Hypothalamus (tissue), 51 donors: ENCODE measurements at places on chromosomes 1 and 21.

DNA sequence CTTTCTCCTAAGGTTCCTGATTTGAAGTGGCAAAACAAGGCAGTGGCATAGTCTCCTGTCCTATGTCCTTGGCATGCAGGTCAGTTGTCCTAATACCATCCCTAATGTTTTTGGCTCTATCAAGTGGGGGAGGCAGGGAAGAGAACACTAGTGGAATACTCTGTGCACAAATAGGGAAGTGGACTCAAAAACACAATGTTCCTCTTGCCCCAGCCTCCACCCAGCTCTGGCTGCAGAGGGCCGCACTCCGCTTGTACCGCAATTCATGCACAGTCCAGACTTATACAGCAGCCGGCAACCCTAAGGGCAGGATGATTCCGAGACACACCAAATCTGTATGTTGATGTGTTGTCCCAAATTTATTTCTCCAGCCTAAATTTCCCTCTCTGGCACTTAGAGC, 14.5 kb downstream of the PLEKHO1 start:
- no peak for DNase-seq

DNA sequence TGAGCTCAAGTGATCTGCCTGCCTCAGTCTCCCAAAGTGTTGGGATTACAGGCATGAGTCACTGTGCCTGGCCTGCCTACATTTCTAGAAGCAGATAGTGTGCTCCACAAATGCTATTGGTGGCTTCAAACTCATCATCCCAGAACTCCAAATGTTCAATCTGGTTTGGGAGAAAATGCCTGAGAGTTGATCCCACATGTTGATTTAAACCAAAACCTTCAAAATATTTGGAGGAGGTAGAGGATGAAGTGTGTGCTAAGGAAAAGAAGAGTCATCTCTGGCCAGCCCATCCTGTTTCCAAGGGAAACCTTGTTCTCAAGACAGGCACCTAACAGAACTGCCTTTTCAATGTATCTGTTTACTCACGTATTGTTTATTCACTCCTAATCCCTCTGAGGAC, 55.4 kb upstream of the GRHL3 start:
- DNase-seq: no peak

- DNase-seq: no peak
Measured at GRCh38 chr1:21182181-21182731, 5.6 kb upstream of the EIF4G3 start.

DNA sequence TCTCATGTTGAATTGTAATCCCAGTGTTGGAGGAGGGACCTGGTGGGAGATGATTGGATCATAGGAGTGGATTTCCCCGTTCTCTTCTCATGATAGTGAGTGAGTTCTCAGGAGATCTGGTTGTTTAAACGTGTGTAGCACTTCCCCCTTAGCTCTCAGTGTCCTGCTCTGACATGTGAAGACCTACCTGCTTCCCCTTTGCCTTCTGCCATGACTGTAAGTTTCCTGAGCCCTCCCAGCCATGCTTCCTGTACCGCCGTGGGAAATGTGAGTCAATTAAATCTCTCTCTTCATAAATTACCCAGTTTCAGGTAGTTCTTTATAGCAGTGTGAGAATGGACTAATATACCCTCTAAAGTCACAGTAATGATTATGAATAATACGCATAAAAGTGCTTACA, 248.4 kb upstream of the LRRC7 start:
- DNase-seq: no peak

DNA sequence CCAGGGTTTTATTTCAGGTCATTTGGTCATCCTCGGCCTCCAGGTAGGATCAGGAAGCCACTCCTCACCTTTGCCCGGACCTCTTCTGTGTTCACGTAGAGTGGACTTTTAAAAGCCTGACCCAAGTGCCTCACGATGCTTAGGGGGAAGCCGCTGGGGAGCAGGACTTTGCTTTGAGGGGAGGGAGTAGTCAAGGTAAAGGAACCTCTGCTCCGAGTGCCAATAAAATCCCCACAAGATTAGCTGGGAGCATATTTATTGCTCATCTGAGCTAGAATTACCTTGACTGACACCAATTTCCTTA, 603 bp upstream of the DHRS3 start:
- no peak for DNase-seq

GRCh38 chr1:24417681-24418080, 2.1 kb downstream of the NIPAL3 start:
- DNase-seq: no peak

DNA sequence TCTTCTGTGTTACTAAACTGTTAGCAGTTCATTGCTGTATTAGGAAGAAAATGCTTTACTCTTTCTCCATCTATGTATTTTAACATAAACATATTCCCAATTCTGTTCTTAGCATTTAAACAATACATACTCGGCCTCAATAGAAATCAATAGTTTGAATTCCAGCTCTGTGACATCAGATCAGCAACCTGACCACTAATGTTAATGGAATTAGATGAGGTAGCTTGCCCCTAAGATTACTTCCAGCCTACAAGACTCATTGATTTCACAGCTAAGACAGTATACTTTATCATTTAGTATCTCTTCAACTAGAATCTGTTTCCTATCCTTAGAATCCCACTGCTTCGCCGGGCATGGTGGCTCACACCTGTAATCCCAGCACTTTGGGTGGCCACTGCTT, 38.9 kb downstream of the EPRS1 start:
- DNase-seq: no peak

- peak; percentile 84 for DNase-seq
Measured at GRCh38 chr1:12617901-12618660, at the start of gene DHRS3. Gene DHRS3, minus strand, starts transcription at chr1:12618210. Its CDS starts 862 bp downstream, at chr1:12617348.

DNA sequence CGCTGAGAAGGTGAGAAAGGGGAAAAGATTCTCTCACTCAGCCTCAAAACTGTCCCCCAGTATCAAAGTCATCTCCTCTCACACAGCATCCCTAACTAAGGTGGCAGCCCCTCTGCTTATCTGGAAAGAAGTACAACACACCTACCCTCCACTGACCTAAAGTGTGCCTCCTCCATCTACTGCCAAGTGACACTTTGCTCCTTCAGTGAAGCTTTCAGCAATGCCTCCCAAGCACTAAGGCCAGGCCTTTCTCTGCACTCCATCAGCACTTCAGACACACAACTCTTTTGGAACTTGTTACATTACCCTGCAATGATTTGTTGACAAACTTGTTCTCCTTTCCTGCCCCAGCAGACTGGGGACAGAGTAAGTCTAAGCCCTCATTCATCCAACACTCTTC, 1.4 kb downstream of the SH3BP5L start:
- DNase-seq: no peak

- DNase-seq: no peak
Measured at GRCh38 chr1:14755518-14756252, 157.2 kb downstream of the KAZN start.

DNA sequence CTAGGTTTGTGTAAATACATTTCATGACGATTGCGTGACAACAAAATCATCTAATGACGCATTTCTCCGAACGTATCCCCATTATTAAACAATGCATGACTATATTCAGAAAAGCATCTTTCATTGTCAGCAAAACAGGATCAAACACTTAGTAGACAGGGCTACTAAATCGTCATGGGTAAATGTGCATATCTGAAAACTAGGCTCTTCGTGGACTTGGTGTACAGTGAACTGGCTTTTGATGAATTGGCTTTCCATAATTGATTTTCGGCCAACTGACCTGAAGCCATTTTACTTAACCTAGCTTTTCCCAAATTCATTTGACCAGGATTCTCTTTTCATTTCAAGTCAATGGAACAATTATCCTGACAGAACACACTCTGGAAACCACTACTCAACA, 665.0 kb downstream of the SMYD3 start:
- DNase-seq: no peak

- DNase-seq: no peak
Measured at GRCh38 chr1:11494771-11495170, 15.8 kb downstream of the DISP3 start.

DNA sequence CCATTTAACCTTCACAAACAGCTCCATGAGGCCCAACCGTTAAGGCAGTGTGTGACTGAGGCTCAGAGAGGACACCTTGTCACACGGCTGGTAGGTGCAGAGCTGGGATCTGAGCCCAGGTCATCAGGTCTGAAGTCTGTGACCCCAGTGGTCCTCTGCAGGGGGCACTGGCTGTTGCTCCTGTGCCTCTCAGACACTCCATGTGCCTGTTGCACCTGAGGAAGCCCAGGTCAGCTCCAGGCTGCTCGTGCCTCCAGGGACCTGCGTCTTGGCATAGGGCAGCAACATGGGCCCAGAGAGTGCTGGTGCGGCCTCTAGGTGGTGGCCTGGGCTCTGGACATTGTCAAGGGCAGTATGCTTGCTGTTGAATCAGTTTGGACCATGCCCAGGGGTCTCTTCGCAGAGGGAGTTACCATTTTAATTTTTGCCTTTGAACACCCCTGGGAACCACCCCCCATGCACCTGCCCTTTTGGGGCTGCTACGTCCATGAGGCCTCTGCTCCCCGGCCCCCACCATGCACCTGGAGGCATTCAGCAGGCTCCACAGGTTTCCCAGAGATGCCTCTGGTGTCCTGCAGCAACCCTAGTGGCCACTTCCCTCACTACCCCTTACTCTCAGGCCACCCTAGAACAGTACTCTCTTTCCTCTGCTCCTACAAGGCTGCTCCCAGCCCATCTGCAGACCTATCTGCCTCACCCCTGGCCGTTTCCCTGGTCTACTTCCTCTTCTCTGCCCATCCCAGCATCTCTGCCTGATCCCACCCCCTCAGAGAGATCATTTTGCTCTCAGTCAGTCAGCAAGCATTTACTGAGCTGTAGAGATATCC, 25.2 kb upstream of the EPS8L3 start:
- DNase-seq: no peak

DNA sequence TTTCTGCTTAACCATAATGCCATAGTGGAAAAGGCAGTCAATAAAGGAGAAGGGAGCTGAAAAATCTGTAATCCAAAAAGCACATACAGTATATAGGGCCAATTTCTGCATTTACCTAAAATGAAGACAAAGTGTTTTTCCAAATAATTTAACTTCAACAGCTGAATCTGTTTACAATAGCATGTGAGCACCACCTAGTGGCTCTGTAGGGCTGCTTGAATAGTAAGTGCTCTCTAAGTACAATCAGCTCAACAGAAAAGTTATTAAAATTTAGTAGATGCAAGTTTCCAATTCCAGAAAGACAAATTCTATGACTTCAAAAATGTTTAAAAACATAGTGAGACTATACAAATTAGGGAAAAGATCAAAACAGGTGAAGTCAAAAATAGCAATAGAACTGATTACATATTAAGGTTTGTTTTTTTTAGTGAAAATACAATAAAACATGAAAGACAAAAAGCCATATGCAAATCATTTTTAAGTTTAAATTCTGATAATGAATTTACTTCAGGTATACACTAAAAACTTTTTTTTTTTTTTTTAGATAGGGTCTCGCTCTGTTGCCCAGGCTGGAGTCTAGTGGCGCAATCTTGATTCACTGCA, 220.0 kb downstream of the SETD4 start:
- DNase-seq: peak; percentile 11

DNA sequence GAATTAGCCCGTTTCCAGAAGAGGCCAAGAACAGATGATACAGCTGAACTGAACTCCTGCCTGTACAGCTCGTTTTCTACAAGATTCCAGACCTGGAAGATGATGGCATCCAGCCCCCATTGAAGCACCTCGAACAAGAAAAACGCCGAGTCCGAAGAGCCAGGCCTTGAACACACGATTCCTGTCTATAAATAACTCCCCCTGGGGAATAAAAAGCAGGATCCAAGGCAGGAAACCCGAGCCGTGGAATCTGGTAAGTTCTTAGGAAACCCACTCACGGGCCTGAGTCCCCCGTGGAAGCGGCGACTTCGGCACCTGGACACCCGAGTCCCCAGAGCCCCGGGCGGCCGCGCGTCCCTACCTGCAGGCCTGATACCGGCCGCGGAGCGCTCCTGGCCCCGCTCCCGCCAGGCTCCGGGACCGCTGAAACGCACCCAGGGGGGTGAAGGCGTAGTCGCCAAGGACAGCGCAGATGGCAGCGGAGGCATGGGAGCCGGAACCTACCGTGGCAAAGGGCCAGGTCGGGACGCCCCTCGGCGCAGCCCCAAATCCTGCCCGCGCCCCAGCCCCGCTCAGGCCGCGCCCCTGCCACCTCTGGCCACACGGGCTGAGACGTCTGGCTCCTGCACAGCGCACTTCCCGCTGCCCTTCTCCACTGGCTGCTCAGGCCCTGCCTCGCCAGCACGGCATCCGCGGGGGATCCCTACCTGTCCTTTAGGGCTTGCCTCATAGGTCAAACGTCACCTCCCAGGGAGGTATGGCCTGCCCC, 14.0 kb upstream of the HLCS start:
- DNase-seq: no peak

- no peak for DNase-seq
Measured at GRCh38 chr1:39165049-39165448, 39.4 kb upstream of the MACF1 start.

- no peak for DNase-seq
Measured at GRCh38 chr1:27596261-27596660, 7.7 kb downstream of the AHDC1 start.

GRCh38 chr21:46160907-46161632, 5.7 kb upstream of the FTCD start:
- no peak for DNase-seq

DNA sequence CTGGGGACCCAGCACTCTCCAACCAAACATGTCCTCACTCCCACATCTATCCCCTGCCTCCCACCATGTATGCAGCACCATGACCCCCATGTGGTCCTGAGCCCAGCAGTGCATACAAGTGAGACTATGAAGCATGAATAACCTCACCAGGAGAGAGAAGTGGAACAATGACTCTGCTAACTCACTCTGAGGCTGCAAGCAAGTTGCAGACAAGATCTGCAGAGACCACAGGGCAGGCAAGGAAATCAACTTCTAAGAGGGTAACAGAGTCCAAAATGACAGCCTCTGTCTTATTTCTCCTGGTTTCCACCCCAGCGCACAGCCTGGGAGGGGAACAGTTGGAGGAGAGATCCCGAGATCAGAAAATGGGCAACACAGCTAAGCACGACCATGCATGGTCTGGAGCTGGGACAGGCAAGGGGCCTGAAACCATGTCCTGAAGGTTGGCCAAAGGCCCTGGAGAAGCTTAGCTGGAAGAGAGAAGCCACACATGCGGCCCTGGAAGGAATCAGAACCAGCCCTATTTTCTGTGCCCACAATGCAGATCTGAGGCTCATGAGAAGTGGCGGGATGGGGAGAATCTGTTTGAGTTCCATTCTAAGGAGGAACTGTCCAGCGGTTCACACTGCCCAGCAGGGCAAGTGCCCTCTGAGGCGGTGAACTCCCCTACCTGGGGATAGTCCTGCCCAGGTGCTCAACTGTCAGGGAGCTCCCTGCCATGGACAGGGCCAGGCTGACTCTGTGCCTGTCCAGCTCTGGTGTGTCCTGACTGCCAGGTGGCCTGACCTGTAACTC, 12.5 kb upstream of the REN start:
- DNase-seq: no peak

DNA sequence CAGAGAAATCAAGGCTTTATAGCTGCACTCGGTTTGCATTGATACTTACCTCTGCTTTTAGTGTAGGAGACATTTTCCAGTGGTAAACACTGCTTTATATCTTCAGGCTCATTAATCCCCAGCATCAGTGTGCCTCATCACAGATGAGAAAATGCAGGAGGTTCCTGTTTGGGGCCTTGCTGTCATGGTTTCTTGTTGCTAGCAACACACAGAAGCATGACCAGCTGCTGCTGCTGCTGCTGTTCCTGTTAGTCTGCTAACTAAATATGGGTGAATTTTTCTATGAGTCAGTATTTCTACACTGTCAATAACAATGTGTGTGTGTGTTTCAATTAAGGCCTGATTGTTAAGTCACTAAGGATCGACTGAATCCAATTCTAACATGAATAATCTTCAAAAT, 85.8 kb upstream of the RGS1 start:
- DNase-seq: no peak
